NCI-H526 treated with DMSO at 0.1 percent for 48 hours (cell line): ENCODE measurements at places on chromosomes 11 and 22.

GRCh38 chr11:66723693-66724092 lies 5.3 kb downstream of the SPTBN2 start:
- no peak for DNase-seq

DNA sequence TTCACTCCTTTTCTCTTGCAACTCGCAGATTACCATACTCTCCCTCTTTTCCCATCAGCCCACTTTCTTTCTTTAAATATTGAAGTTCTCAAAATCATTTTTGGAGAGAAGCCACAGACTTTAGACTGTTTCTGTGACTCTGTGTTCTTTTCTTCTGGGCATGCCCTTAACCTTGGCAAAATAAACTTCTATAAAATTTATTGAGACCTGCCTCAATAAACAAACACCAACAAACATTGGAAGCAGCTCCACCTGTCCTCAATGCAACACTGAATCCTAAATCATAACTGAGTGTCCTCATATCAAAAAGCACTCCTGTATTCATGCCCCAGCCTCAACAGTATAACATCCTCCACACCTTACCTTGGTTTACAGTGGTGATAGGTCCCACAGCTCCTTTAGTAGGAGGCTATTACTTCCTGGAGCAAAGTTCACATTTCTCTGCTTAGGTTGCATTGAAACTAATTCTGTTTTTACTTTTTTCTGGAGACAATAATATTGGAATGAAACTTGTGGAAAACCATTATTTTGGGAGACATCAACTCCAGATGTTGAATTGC lies 320.0 kb upstream of the LRRC4C start:
- DNase-seq = no peak

DNA sequence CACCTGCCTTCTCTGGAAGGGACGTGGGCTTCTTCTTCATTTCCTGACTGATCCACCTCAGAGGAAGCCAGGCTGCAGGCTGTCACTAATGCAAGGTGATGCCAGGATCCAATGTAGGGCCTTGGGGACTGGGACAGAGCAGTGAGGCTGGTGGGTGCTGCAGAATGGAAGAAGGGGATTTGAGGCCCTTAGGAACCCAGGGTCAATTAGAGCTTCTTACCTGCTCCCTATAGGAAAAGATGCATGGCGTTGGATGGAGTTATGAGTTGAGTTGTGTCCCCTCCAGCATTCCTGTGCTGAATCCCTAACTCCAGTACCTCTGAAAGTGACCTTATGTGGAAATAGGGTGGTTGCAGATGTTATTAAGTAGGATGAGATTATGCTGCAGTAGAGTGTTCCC lies 190.4 kb downstream of the MIAT start:
- DNase-seq = no peak

DNA sequence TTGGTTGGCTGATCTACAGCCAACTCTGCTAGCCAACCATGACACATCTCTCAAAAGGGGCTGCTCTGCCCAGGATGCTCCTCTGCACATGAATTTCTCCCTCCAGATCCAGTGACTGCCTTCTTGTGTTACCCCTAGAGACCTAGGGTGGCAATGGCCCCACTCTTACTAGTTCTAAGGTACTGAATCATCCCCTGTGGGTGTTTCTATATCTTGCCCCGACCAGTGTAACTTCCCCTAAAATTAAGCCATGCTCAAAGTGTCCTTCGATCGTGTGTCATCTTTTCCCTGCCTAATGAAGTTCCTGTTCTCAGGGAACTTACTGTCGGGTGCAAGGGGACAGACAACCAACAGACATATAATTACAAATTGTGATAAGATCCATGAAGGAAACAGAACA lies 113.3 kb downstream of the FAM76B start:
- DNase-seq = no peak

GRCh38 chr22:17549655-17550054 lies 13.6 kb upstream of the SLC25A18 start:
- no peak for DNase-seq

- DNase-seq = no peak
Measured at GRCh38 chr22:42883121-42883520, 26.0 kb upstream of the ARFGAP3 start.

DNA sequence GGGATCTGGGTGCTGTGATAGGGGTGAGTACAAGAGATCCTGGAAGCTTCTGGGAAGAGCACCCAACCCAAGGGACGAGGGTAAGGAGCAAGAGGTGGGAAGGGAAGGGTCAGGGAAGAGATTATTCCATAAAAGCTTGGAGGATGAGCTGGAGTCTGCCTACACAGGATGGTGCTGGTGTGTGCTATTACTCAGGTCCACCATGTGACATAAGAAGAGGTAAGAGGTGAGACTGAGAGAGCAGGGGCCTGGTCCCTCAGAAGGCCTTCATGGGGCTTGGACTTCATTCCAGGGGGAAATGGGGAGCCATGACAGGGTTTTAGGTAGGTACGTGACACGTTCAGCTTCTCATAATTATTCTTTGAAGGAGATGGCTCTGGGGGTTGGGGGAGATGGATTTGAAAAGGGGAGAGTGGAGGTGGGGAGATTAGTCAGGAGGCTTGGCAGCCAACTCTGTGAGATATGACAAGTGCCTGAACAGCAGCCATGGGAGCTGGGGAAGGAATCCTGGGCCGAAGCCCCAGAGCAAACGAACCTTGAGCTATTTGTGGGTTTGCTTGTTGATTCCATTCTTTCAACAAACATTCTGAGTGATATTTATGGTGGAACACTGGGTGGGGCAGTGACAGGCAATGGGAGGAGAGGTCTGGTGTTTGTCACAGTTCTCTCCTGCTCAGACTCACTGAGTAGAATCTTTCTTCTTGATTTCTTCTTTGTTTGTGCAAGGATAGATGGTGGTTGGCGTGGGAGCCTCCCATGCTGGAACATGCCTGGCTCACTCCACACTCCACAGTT lies 11.2 kb upstream of the NCAM1 start:
- no peak for DNase-seq

DNA sequence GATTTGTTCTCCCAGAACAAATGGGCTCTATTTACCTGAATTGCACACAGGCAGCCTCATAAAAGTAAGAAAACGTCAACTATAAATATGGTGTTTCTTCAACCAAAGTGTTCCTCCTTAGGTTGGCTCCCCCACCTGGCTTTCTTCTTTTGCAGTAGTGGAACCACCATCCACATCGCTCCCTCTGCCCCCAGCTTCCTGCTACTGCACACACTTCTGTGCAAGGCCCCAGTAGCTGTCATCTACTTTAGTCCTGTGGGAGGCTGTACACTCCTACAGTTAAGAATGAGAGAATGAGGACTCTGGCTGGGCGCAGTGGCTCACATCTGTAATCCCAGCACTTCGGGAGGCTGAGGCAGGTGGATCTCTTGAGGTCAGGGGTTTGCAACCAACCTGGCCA lies 89.5 kb downstream of the BMAL1 start:
- DNase-seq = no peak

- no peak for DNase-seq
Measured at GRCh38 chr11:16737818-16738192, 642 bp upstream of the C11orf58 start.

DNA sequence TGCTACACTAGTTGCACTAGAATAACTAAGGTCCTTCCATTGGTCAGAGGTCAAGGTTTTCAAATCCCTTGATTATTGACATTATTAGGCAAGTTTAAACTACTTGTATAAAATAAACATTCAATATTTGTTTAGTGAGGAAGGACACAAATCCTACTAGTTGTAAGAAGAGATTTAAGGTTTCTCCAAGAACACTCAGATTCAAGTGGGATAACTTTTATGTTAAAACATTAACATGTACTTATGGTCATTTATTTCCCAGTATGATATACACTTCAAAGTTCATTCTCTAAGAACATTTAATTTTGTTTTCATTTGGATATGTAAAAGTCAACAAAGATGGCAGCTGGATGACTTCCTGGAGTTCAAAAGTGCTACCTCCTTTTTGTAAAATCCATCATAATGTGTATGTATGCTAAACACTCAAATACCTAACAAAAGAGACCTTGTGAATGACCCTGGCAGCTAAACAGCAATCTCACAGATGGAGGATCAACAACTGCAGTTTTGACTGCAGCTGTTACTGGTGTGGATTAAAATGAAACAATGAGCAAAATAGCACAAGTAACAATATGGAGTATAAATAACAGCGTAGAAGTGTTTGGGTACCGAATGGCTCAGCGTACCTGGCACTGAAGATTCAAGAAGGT lies 1.5 kb downstream of the CCDC90B start:
- peak; percentile 28 for DNase-seq

DNA sequence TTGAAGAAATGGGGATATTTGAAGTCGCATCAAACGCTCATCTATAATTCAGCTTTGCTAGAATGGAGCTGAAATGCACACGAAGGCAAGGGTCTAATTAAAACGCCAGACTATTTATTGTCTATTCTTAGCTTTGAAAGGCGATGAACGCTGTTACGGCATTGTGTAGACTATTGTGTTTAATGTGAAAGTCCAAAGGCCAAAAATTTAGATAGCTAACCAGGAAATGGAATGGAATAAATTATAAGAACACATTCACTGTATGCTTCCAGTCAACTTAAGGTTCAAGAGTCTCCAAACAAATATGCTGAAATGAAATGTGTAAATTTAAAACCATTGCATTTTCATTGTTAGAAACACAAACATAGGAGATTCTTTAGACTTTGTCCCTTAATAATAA lies 186.2 kb downstream of the CWF19L2 start:
- DNase-seq = peak; percentile 54

DNA sequence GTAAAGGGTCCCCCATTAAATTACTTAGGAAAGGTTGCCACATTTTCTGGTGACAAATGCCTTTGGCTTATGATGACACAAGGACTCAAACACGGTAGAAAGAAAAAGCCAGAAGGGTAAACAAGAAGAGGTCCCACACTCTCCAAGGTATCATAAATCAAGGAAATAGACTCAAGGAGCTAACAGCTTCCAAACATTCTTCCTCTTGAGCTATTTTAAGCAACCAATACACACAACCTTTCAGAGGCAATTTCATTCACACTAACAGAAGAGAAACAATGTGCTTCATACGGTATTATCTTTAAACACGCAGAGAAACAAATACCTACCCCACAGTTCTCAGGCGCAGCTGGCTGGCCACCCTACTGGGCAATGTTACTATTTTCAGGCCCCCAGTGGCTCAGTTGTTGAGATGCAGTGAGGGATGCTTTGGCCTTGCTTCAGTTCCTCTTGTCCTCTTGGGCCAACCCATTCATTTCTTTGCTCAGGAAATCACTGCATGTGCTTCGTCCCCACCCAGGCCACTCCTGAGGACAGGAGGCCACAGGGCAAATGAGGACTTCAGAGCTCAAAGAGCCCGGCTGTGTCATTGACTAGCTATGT lies 15.8 kb downstream of the ABTB2 start:
- no peak for DNase-seq

DNA sequence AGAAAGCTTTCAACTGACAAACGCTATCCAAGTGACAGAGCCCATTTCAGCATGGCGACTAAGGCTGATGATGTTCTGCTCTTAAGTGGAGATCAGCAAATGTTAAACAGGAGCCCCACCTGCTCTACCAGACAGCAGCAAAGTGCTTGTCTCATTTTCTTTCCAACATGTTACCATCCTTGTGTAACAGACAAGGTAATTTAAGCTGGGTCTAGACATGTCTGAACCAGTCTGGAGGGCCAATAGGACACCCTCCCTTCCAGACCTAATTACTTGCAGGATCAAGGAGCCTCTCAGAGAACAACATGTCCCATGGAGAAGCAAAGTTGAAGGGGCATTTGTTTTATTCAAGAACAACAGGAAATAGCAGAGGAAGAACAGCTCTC lies 3.9 kb upstream of the LMO2 start:
- DNase-seq = no peak

GRCh38 chr22:49538006-49538405 lies 289.7 kb downstream of the BRD1 start:
- no peak for DNase-seq

DNA sequence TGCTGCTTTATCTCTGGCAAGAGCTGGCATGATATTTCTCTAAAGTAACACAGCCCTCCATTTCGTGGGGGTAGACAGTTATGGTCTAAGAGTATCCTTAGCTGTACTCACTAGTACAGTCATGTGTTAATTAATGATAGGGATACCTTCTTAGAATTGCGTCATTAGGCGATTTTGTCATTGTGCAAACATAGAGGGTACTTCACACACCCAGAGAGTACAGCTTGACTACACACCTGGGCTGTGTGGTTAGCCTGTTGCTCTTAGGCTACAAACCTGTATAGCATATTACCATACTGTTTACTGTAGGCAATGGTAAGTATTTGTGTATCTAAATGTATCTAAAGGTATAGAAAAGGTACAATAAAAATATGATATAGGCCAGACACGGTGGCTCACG lies 17.0 kb downstream of the XRCC6 start:
- DNase-seq = no peak

- DNase-seq = no peak
Measured at GRCh38 chr11:45677770-45678512, 12.5 kb upstream of the CHST1 start.

DNA sequence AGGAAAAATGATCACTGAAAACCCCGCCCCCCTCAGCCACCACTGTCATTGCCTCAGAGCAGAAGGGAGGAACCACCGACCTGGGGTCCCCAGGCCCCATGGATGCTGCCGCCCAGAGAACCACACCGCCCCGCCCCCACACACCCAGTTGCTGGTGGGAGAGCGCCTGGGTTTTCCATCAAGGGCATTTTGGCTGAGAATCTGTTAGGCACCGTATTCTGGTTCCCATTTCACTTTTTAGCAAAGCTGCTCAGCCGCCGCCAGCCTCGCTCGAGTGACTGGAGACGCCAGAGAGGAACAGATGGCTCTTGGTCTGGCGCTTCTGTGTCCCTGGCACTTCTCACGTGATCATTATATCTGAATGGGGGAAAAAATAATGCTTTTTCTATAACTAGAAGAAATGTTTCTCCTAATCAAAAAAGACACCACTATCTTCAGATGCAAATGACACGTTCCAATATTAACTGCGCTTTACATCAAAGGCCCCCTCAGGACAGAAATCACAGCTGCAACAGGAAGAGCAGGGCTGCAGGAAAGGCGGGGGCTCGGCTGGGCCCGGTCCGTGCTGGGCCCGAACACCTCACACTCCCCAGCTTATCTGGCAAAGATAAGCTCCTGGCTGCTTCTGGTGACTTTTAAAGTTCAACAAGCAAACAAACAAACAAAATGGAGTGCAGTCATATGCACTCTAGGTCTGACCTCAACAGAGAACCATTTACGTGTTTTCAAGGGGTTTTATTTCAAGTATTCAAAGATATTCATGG lies 149.8 kb downstream of the MPPED1 start:
- DNase-seq = no peak

DNA sequence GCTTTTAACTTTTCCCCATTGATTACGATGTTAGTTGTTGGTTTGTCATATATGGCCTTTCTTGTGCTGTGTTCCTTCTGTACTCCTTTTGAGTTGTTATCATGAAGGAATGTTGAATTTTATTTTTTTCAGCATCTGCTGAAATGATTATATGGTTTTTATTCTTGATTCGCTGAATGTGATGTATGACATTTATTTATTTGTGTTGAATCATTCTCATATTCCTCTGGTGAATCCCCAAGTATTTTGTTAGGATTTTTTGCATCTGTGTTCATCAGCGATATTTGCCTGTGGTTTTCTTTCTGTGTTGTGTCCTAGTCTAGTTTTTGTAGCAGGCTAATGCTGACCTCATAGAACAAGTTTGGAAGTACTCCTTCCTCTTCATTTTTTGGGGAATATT lies 78.2 kb downstream of the GGT1 start:
- no peak for DNase-seq

- DNase-seq = no peak
Measured at GRCh38 chr11:1371836-1372465, 17.8 kb upstream of the BRSK2 start.

GRCh38 chr11:59208956-59209355 lies 3.8 kb downstream of the MPEG1 start:
- no peak for DNase-seq
